ENCODE measurements at places on chromosomes 7 and 10. TPM values are rescaled to one million over a fixed set of nuclear protein-coding genes. Genes with fewer than 3 reads are reported as not detected.
A peak's percentile ranks its signal among the peaks of the same experiment; 100 is the strongest.

Gene UFSP1
- total RNA-seq, result 5.6 TPM

Gene GDF10
- total RNA-seq, result not detected

Gene MCMBP
- 148 TPM for total RNA-seq

- H3K4me3 ChIP-seq, result no peak overlapping the region
- H3K27ac ChIP-seq, result no peak overlapping the region
- DNase-seq, result no peak
- peaks cover 4% of the 10 kb centered on the region for H3K36me3 ChIP-seq
- no peaks in the 10 kb centered on the region for H3K27me3 ChIP-seq
Measured at GRCh38 chr10:73424478-73424877, 8.9 kb downstream of the MSS51 start.

Gene PCGF5
- 27.5 TPM for total RNA-seq

- no peak overlapping the region for H3K4me3 ChIP-seq
- H3K4me1 ChIP-seq, result peaks cover 18% of the 10 kb centered on the region
- no peak overlapping the region for H3K27ac ChIP-seq
- no peaks in the 10 kb centered on the region for H3K36me3 ChIP-seq
- DNase-seq, result no peak
- H3K27me3 ChIP-seq, result no peaks in the 10 kb centered on the region
Measured at GRCh38 chr7:139993169-139993568, 69.6 kb downstream of the PARP12 start.

DNA sequence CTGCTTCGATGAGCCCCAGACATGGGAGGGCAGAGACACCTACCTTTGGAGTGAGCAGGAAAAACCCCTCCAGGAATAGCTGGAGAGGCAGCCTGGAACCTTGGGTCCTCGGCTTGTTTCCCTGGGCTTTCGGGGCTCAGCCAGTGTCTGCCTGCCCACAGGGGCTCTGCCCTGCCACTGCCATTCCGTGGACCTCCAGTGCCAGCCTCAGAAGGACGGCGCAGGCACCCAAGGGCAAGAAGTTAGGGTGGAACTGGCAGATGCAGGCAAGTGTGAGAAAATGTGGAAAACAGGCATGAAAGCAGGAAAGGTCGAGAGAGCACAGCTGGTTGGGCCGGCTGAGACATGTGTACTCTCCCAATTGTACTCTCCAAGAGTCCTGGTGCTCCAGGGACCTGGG is 281.5 kb downstream of the GRID1 start:
- no peak overlapping the region for H3K4me3 ChIP-seq
- H3K27ac ChIP-seq, result no peak overlapping the region
- H3K36me3 ChIP-seq, result no peaks in the 10 kb centered on the region
- H3K4me1 ChIP-seq, result no peaks in the 10 kb centered on the region
- no peaks in the 10 kb centered on the region for H3K27me3 ChIP-seq

Gene APBB1IP
- 0.27 TPM for total RNA-seq

DNA sequence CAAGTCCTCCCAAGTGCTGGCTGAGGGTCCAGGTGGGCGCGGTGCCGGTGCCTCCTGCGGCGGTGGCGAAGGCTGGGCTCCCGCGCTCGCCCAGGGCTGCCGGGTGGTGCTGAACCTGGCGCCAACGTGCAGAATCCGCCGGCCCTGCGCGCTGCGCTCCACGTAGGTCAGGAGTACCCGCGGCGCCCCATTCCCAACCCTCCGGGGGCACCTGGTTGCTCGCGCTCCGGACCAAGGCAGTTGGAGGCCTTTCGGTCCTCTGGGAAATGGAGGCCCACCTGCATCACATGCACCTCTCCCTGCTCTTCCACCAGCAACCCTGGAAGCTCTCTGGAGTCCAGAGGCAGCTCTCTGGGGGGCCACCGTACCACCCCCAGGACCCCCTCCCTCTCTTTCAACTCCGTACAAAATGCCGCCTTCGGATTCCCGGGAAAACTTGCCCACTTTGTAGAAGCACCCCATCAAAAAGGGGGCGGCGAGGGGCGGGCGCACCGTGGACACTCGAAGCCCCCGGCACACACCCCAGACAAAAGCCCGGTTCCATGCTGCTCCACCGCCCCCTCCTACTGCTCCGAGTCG is 745 bp downstream of the SLC16A9 start:
- H3K27me3 ChIP-seq, result no peaks in the 10 kb centered on the region
- H3K27ac ChIP-seq, result peak overlapping the region; percentile 73
- no peaks in the 10 kb centered on the region for H3K36me3 ChIP-seq
- peak overlapping the region; percentile 79 for H3K4me3 ChIP-seq

Gene ASZ1
- total RNA-seq, result not detected

GRCh38 chr10:126972635-126973414 is 67.6 kb downstream of the DOCK1 start:
- no peak for DNase-seq
- no peak overlapping the region for H3K27ac ChIP-seq
- no peak overlapping the region for H3K4me3 ChIP-seq
- H3K27me3 ChIP-seq, result no peaks in the 10 kb centered on the region
- H3K4me1 ChIP-seq, result no peaks in the 10 kb centered on the region
- H3K36me3 ChIP-seq, result no peaks in the 10 kb centered on the region

DNA sequence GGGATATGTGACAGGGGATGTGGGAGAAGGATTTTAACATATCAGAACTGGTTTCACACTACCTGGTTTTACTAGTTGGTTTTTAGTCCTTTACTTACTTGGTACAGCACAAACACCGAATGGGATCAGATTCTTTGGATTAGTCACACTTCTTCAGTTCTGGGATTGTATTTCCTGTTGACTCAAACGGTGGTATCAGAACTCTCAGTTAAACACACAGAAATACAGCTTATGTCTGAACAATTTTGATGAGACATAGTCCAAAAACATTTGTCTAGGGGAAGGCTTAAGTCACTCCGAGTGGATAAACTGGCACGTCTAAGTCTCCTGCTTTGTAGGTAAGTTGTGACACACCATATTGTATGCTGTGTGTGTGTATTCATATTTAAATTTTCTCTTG is 480.5 kb downstream of the PHTF2 start:
- H3K36me3 ChIP-seq, result no peaks in the 10 kb centered on the region
- no peaks in the 10 kb centered on the region for H3K4me1 ChIP-seq
- H3K27me3 ChIP-seq, result peaks cover 33% of the 10 kb centered on the region
- no peak overlapping the region for H3K4me3 ChIP-seq

Gene ELN
- 0.17 TPM for total RNA-seq

- no peaks in the 10 kb centered on the region for H3K27me3 ChIP-seq
- no peaks in the 10 kb centered on the region for H3K36me3 ChIP-seq
- H3K27ac ChIP-seq, result no peak overlapping the region
- DNase-seq, result peak; percentile 34
- H3K4me3 ChIP-seq, result no peak overlapping the region
Measured at GRCh38 chr10:79562135-79562756, 2.0 kb upstream of the SFTPA2 start.

DNA sequence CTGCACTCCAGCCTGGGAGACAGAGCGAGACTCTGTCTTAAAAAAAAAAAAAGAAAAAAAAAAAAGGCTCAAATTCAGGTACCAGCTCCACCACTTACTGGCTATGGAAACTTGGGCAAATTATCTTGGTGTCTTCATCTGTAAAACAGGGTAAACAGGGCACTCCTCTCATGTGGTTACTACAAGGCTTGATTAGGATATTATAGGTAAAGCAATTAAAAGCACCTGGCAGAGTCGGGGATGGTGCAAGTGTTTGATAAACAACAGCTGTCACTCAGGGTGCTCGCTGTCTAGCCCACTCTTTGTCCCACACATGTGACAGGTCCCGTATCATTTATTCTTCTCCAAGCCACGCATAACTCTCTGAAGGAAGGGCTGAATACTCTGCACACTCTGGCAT is 96.9 kb downstream of the SORBS1 start:
- H3K27ac ChIP-seq, result no peak overlapping the region
- no peak for DNase-seq
- no peaks in the 10 kb centered on the region for H3K36me3 ChIP-seq
- peaks cover 13% of the 10 kb centered on the region for H3K4me1 ChIP-seq
- H3K4me3 ChIP-seq, result no peak overlapping the region

GRCh38 chr7:128358233-128358632 is 3.3 kb downstream of the PRRT4 start:
- no peak overlapping the region for H3K4me3 ChIP-seq
- H3K4me1 ChIP-seq, result peaks cover 18% of the 10 kb centered on the region
- no peak for DNase-seq
- no peaks in the 10 kb centered on the region for H3K27me3 ChIP-seq
- no peaks in the 10 kb centered on the region for H3K36me3 ChIP-seq

DNA sequence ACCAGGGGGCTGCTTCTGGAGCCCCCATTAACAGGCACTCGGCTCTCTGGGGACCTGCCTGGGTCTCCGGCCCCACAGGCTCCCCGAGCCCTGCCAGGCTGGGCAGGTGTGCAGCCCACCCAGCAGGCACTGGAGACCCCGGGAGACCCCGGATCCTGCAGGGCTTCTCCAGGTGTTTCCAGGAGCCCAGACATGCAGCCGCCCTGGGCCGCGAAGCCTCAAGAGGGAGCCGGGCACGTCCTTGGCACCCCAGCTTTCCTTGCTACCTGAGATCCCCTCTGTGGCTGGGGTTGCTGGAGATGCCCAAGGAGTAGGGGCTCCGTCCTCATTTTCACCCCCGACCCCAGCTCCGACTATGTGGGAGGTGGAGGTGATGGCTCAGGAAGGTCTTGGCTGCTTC is 7.7 kb upstream of the AMZ1 start:
- no peak for DNase-seq
- H3K36me3 ChIP-seq, result no peaks in the 10 kb centered on the region
- no peak overlapping the region for H3K27ac ChIP-seq
- H3K27me3 ChIP-seq, result no peaks in the 10 kb centered on the region
- H3K4me1 ChIP-seq, result no peaks in the 10 kb centered on the region
- no peak overlapping the region for H3K4me3 ChIP-seq

GRCh38 chr7:116997972-116998371 is 44.7 kb downstream of the ST7 start:
- H3K27ac ChIP-seq, result no peak overlapping the region
- H3K4me3 ChIP-seq, result no peak overlapping the region
- no peaks in the 10 kb centered on the region for H3K36me3 ChIP-seq
- no peaks in the 10 kb centered on the region for H3K4me1 ChIP-seq
- H3K27me3 ChIP-seq, result no peaks in the 10 kb centered on the region

DNA sequence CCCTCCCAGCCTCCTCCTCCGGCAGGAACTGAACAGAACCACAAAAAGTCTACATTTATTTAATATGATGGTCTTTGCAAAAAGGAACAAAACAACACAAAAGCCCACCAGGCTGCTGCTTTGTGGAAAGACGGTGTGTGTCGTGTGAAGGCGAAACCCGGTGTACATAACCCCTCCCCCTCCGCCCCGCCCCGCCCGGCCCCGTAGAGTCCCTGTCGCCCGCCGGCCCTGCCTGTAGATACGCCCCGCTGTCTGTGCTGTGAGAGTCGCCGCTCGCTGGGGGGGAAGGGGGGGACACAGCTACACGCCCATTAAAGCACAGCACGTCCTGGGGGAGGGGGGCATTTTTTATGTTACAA is 83.3 kb downstream of the PAX2 start:
- H3K36me3 ChIP-seq, result no peaks in the 10 kb centered on the region
- H3K4me3 ChIP-seq, result peak overlapping the region; percentile 70
- H3K27me3 ChIP-seq, result no peaks in the 10 kb centered on the region
- H3K27ac ChIP-seq, result no peak overlapping the region
- DNase-seq, result no peak

Measured in HCT116 (cell line).